ENCODE measurements at places on chromosomes 2 and 18. TPM values are rescaled to one million over a fixed set of nuclear protein-coding genes. Genes with fewer than 3 reads are reported as not detected.

DNA sequence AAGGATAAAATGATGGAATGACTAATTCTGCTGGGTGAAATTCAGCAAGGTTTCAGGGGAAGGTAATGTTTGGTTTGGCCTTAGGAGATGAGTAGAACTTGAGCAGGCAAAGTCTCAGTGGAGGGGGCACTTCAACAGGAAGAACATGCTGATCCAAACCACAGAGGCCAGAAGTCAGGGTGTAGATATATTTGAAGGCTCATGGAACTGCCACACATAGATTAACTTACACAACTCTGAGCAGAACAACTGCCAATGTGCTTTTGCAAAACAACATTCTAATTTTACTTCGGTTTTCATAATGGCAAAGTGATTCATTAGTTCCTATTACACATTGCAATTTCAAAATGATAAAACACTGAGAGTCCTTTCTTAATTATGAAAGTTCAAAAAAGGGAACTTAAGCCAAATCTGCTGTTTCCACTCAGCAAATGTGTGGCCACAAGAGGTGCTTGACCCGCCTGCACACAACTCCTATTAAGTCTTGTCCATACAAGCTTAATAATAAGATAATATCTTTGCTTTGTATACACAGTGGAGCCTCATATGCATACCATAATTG, 284.8 kb downstream of the MREG start:
- no peaks in the 10 kb centered on the region for H3K4me1 ChIP-seq
- no peak for DNase-seq
- H3K27me3 ChIP-seq, result no peaks in the 10 kb centered on the region
- no peak overlapping the region for H3K27ac ChIP-seq
- H3K36me3 ChIP-seq, result no peaks in the 10 kb centered on the region

- H3K4me1 ChIP-seq, result no peaks in the 10 kb centered on the region
- H3K4me3 ChIP-seq, result no peak overlapping the region
- no peaks in the 10 kb centered on the region for H3K36me3 ChIP-seq
- H3K27me3 ChIP-seq, result no peaks in the 10 kb centered on the region
- DNase-seq, result no peak
- H3K27ac ChIP-seq, result no peak overlapping the region
These were observed 12.8 kb upstream of the FSHR start for GRCh38 chr2:49167131-49167530.

Gene UGT1A5
- total RNA-seq, result 0.37 TPM

DNA sequence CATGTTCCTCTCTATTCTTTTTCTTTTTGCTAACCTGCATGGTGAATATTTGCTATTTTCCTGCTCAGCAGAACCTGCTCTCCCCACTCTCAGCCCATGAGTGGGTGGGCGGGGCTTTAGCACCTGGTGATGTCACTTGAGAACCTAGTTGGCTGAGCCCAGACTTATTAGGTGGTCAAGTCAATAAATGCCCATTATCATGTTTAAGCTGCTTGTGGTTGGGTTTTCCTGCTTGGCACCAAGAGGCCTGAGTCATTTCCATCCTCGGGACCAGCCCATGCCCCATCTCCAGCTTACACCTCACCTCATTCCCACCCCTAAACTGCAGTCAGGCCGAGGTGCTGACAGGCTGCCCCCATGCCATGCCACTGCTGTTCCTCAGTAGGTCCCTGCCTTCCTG, 226.6 kb downstream of the ANKRD30B start:
- no peak for DNase-seq
- peaks cover 6% of the 10 kb centered on the region for H3K27me3 ChIP-seq
- no peak overlapping the region for H3K4me3 ChIP-seq
- no peaks in the 10 kb centered on the region for H3K36me3 ChIP-seq

DNA sequence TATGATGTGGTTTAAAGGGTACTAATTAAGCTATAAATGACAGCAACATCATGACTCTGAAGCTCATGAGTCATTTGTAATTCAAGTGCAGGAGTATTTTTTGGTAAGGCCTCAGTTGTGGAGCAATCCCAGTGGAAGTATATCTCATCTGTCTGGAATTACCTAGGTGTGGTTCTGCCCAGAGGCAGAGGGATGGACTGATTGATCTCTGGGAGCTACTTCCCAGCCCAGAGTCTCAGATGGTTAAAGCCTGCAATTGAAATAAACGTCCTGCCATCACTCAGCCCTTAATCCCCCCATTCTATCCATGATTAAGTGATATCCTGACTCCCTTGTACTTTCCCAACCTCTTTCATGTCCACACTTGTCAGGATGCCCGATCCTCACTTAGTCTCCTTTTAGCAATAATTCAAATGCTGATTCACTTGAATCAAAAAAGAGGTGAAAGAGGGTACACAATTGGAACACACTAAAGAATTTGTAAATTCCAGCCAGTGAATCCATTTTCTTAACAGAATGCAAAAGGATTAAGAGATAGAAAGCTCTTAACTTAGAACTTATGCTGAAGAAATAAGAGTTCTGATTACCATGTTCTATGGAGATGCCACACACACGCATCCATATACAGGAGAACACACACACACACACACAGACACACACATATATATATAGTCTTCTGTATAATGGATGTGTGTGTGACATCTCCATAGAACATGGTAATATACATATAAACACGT, 664.4 kb downstream of the NYAP2 start:
- H3K4me3 ChIP-seq, result no peak overlapping the region
- no peaks in the 10 kb centered on the region for H3K27me3 ChIP-seq
- H3K36me3 ChIP-seq, result no peaks in the 10 kb centered on the region
- no peaks in the 10 kb centered on the region for H3K4me1 ChIP-seq
- DNase-seq, result no peak
- H3K27ac ChIP-seq, result no peak overlapping the region

- H3K27me3 ChIP-seq, result no peaks in the 10 kb centered on the region
- H3K4me1 ChIP-seq, result peaks cover 18% of the 10 kb centered on the region
- DNase-seq, result no peak
- no peak overlapping the region for H3K4me3 ChIP-seq
- no peaks in the 10 kb centered on the region for H3K36me3 ChIP-seq
These were observed 75.3 kb downstream of the BABAM2 start for GRCh38 chr2:27965841-27966240.

DNA sequence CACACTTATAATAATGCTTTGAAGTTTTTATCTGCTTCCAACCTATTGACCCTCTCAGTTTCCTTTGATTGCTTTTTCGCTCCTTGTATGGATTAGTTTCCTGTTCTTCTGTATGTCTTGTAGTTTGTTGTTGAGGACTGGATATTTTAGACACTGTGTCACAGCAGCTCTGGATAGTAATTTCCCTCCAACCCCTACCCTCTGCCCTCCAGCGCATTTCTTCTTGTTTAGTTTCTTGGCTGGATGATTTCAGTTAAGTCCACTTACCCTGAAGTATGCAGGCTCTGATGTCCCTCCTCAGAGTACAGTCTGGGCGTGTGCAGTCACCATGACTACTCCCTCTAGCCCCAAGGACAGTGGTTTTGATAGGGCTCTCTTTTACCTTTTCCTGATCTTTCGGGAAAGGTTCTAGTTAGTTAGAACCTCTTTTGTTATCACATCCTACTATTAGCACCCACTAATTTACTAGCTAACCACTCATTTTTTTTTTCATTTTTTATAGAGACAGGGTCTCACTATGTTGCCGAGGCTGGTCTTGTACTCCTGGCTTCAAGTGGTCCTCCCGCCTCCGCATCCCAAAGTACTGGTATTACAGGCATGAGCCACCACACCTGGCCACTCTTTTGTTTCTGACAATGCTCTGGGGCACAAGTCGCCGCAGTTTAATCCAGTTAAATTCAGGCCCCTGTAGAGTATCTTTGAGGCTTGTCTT, 16.3 kb upstream of the LYG1 start:
- no peaks in the 10 kb centered on the region for H3K27me3 ChIP-seq
- no peak overlapping the region for H3K4me3 ChIP-seq
- H3K27ac ChIP-seq, result no peak overlapping the region

DNA sequence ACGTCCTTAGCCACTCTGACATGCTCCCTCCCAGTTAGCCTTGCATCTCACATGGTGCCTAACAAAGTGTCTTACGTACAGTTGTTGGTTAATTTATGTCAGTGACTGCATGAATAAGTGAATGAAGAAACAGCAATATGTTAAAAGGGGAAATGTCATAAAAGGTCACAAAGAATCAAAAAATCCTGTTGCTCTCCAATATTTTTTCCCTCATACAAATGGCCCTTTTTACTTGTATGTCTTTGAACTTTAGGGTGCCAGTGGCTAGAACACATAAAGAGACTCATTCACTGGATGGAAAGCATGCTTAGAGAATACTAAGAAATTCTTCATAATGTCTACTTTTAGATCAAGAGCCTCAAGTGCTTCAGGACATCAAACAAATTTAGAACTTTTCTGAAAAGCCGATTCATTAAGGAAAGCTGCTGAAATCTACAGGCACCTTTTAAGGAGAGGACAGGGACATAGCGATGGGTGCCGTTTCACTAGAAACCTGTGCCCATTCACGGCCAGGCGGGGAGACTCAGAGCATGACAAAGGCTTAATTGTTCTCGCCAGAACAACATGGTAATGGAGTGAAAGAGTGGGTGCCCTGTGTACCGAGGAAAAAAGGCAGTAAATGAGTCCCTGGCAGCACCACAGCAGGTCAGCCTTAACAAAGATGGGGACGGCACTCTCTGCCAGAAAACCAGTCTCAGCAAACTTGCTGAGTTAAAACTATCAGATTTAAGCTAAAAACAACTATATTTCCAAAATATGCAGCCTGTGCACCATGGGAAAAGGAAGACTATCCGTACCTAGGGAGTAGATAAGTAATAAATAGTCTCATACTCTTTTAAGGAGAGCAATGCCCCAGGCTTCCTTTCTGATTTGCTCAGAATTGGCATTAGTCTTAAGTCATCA, 71.6 kb upstream of the SPTBN1 start:
- peaks cover 11% of the 10 kb centered on the region for H3K4me1 ChIP-seq
- no peak overlapping the region for H3K4me3 ChIP-seq
- H3K36me3 ChIP-seq, result no peaks in the 10 kb centered on the region

DNA sequence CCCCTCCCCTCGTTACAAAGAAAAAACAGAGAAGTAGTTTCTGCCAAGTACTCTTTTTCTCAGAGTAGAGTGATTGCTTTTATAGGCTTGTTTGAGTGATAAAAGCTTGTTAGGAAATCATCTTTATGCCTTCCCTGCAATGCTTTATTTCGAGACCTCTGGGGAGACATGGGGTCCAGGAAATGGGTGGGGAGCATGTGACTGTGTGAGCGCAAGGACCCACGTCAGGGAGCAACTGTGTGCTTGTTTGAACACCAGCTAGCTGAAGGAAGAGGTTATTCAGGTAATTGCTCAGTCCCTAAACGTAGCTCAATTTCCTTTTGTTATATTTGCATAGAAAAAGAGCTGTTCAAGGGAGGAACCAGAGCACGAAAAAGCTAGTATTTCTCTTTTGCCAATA, 187.3 kb downstream of the FAM210A start:
- no peak overlapping the region for H3K27ac ChIP-seq
- H3K27me3 ChIP-seq, result no peaks in the 10 kb centered on the region
- peaks cover 69% of the 10 kb centered on the region for H3K4me1 ChIP-seq
- DNase-seq, result no peak

Gene CBLN2
- total RNA-seq, result not detected

Gene LOXHD1
- total RNA-seq, result not detected

Gene SLC14A1
- total RNA-seq, result 4.2 TPM

Gene ZNF396
- total RNA-seq, result 7.6 TPM

Gene GKN1
- 7,706 TPM for total RNA-seq

GRCh38 chr2:113192459-113193100, 18.8 kb downstream of the PSD4 start:
- peaks cover 1% of the 10 kb centered on the region for H3K4me1 ChIP-seq
- no peak overlapping the region for H3K4me3 ChIP-seq
- H3K36me3 ChIP-seq, result peaks cover 10% of the 10 kb centered on the region
- no peak overlapping the region for H3K27ac ChIP-seq
- H3K27me3 ChIP-seq, result no peaks in the 10 kb centered on the region

DNA sequence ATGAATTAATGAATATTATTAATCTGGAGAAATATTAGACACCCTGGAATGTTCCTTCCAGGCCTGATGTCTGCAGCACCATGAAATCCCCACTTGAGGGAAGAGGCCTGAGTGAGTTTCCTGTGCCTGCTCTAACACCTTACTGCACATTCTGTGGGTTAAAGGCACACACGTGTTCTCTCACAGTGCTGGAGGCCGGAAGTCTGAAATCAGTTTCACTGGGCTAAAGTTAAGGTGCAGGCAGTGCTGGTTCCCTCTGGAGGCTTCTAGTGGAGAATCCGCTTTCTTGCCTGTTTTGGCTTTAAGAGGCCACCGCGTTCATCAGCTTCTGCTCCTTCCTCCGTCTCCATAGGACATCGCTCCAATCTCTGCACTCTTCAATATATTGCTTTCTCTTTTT, 48.7 kb downstream of the ACKR3 start:
- peak; percentile 46 for DNase-seq
- no peak overlapping the region for H3K4me3 ChIP-seq
- no peaks in the 10 kb centered on the region for H3K36me3 ChIP-seq
- no peak overlapping the region for H3K27ac ChIP-seq
- no peaks in the 10 kb centered on the region for H3K4me1 ChIP-seq

DNA sequence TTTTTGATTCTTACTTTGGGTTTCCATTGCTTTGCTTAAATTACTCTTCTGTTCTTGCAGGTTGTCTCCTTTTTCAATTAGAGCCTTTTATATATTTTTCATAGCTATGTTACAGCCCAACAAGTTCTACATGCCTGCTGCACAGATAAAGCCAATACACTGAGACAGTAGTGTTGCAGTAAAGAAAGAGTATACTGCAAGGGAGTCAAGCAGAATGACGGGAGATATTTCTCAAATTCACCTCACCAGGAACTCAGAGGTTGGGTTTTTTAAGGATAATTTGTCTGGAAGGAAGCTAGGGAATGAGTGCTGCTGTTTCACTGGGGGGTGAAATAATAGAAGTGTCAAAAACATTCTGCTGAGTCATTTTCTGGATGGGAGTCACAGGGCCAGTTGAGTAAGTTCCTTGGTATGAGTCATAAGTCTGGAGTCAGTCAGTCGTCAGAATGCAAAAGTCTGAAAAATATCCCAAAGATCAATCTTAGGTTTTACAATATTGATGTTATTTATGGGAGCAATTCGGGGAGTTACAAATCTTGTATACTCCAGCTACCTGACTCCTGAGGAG, 193.0 kb upstream of the RGPD4 start:
- H3K4me1 ChIP-seq, result no peaks in the 10 kb centered on the region
- no peak overlapping the region for H3K4me3 ChIP-seq

DNA sequence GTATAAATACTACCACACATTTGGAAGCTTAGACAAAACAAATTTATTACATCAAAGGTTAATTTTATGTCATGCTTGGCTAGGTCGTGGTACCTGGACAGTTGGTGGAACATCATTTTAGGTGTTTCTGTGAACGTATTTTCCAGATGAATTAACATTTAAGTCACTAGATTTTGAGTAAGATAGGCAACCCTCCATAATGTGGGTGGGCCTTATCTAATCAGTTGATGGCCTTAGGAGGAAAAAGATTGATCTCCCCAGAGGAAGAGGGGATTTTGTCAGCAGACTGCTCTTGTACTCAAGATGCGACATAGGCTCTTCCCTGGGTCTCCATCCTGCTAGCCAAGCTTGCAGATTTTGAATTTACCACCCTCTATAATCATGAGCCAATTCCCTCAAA, 85.0 kb downstream of the RPRM start:
- no peak overlapping the region for H3K4me3 ChIP-seq
- H3K27me3 ChIP-seq, result no peaks in the 10 kb centered on the region
- H3K4me1 ChIP-seq, result no peaks in the 10 kb centered on the region
- no peaks in the 10 kb centered on the region for H3K36me3 ChIP-seq

GRCh38 chr2:24220554-24221291, 45.9 kb downstream of the FAM228A start:
- no peaks in the 10 kb centered on the region for H3K4me1 ChIP-seq
- H3K36me3 ChIP-seq, result peaks cover 64% of the 10 kb centered on the region
- no peak overlapping the region for H3K27ac ChIP-seq
- H3K27me3 ChIP-seq, result no peaks in the 10 kb centered on the region

Gene IL1RN
- 29.3 TPM for total RNA-seq

Gene CPO
- total RNA-seq, result not detected

Gene BCL2
- total RNA-seq, result 53.9 TPM

All from stomach (tissue), 19 donors.